Smooth muscle cell of bladder (primary cell): ENCODE measurements at places on chromosomes 11 and 22. TPM values are rescaled to one million over a fixed set of nuclear protein-coding genes. Genes with fewer than 3 reads are reported as not detected.

TMEM223 gene
- total RNA-seq: 12.8 and 16.0 TPM in 2 replicates

C22orf23 gene
- 0.14 and 0.28 TPM in 2 replicates for total RNA-seq

MUC5AC gene
- not detected in 2 replicates for total RNA-seq

SERPING1 gene
- total RNA-seq: 4.7 and 10.8 TPM in 2 replicates

GAS2L1 gene
- 4.0 and 6.3 TPM in 2 replicates for total RNA-seq
